Ammon's horn (tissue), 1 donor: ENCODE measurements at places on chromosomes 12 and 14.

- no peak for DNase-seq
Observed at GRCh38 chr12:53483225-53483978, 15.9 kb downstream of the MAP3K12 start.

GRCh38 chr12:62130402-62130801 is 129.8 kb upstream of the USP15 start:
- no peak for DNase-seq

GRCh38 chr14:25055992-25056687 is 6.2 kb upstream of the STXBP6 start:
- DNase-seq: no peak

DNA sequence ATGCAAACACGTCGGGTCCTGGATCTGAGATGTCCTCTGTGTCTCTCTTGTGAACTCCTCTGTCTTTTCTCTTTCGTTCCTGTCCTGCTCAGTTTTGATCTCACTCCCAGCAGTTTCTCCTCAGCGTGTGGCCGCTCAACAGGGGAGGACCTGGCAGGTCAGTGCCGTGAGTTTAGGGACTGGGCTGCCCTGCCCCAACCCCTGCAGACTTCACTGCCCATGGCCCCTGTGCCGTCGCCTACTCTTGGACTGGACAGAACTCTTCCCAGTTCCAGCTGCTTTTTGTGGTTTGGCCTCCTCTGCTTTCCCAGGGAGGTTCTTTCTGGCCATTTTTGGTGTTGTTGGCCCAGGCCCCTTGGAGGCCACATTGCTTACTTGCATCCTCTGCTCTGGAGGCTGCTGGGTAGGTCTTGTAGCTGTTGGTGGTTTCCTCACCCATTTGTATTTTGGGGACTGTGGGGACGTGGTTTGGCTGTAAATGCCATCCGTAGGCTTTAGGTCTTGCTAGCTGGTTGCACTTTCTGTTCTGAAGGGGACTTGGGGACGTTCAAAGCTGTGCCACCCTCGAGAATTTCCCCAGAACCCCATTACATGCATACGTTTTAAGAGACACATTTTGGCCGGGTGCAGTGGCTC is 20.0 kb upstream of the DNAH10 start:
- DNase-seq: no peak

DNA sequence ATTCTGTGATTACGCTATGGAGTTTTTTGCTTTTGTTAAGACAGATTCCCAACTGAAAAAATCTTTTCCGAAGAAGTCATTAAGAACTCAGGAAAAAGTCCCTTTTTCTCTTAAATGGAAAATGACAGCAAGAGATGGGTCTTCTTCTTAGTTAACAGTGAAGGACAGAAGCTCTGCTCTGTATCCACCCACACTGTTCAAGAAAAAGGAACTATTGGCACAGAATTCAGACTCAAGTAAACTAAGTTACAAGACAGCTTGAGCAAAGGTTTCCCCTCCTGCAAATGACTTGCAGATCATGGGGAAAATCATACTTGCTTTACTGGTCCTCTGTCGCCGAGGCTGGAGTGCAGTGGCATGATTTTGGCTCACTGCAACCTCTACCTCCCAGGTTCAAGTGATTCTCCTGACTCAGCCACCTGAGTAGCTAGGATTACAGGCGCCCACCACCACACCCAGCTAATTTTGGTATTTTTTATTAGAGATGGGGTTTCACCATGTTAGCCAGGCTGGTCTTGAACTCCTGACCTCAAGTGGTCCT is 137.1 kb upstream of the AEBP2 start:
- no peak for DNase-seq

GRCh38 chr12:56230432-56231183 is 757 bp downstream of the SLC39A5 start:
- DNase-seq: no peak

DNA sequence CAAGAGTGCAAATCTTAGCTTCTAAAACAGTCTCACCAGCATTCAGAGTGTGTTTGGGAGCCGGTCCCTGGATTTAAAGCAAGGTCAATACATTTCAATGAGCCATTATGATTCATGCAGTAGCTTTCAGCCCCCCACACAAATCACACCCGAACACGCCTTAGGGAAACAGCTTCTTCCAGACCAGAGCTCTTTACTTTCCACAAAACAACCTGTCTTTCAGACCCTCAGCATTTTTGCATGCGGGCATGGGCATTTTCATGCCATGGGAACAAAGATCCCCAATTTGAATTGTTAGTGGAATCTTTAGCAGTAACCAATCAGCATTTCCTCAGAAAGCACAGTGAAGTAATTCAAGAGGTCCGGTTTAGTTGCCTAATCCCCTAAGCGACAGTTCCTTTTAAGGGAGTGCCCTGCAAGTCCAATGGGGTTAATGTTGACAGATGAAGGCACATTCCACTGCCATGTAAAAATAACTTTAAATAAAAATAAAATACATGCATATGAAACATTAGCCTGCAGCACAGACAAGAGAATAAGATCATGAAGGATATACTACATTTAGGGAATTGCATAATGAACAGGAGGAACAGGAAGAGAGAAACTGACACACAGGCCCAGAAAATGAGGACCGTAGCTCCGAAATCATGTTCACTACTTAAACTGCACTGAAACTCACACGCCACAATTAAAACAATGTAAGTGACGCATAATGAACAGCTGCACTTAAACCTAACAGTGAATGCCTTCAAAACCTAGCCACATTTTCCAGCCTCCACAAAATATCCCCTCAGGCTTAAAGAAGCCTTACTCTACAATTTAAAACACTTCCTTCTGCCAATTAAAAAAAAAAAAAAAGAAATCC is 4.0 kb downstream of the VPS37B start:
- no peak for DNase-seq

GRCh38 chr14:35404449-35405303 is at the start of gene NFKBIA:
NFKBIA (minus strand) TSS chr14:35404749; CDS start chr14:35404644, 105 bp downstream.
- peak; percentile 93 for DNase-seq

DNA sequence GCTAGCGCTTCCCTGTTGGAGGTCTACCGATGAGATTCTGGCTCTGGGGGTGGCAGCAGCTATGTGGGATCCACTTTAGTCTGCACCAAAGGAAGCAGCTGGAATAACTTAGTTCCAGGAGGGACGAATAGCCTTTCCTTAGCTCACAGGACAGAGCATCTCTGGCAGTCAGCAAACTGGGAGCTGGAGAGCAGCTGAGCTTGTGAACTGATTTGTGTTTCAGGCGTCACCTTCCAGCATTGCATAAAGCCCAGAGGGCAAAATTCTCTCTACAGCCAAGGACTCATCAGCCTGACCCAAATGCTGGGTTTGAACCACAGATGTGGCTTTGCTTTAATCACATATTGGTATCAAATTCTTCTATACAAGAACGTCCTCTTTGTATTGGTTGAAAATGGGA is 81.9 kb upstream of the PELI2 start:
- no peak for DNase-seq

- DNase-seq: no peak
Observed at GRCh38 chr12:19200261-19200660, 70.7 kb downstream of the PLEKHA5 start.

GRCh38 chr12:21221778-21222177 is 90.8 kb downstream of the SLCO1B1 start:
- DNase-seq: no peak

- no peak for DNase-seq
Observed at GRCh38 chr12:49201595-49202295, 12.9 kb upstream of the TUBA1A start.

DNA sequence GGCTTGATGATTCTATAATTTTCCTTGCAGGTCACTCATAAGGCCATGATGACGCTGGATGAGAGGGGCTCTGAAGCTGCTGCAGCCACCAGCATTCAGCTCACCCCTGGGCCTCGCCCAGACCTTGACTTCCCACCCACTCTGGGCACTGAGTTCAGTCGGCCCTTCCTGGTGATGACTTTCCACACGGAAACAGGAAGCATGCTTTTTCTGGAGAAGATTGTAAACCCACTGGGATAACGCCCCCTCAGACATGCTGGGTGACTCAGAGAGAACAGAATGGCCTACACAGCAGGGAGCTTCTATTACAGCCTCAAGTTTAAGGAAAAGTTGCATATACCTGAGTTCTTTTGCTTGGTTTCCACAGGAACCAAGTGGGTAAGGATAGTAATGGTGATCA is 34.3 kb downstream of the SERPINA3 start:
- DNase-seq: peak; percentile 32

DNA sequence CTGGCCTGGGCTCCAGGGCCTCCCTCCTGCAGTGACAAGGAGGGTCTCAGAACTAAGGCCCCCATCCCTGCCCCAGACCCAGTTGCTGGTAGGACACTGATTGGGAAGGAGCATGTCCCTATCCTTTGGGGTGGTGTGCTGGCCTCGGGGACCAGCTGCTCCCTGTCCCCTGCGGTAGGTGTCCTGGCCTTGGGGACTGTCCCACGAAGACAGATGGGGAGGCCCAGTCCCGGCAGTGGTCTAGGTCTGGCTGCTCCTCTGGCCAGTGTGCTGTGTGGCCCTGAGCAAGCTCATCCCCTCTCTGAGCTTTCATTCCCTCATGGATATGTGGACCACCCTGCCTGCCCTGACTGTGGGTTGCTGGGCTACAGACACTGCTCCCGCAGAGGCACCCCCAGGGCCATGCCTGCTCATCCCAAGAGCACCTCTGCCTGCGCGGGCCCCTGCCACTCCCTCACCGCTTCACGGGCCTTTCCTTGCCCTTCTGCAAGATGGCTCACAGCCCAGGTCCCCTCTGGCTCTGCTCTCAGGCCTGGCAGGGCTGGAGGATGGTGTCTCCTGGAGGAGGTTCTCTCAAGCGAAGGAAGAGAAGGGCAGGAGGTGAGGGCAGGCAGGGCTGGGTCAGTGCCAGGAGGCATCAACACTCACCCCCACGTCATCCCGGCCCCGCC is 12.5 kb downstream of the AHNAK2 start:
- DNase-seq: no peak

DNA sequence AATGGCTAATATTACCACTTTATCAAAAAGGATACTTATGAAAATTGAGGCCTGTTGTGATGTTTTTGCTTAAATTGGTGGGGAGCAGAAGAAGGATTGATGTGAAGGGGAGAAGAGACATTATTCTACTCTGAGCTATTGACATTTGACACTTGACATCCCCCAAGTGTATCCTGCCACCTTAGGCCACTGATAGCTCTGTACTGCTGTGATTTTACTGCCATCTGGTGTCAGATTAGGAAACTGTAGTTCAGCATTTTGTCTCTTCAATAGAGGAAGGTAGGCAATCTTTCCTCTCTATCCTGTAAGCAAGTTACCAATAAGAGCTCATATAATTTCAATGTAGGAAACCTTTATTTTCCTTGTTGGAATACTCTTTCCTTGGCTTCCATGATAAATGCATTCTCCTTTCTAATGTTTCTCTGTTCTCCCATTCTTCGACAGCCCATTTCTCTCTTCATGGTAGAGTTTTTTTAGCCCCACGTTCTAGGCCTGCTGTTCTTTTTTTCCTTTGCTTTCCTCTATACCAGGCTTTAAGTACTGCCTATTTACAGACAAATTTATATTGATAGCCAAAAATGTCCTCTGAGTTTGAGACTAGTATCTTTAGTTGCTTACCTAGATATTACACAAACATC is 46.3 kb downstream of the PPHLN1 start:
- peak; percentile 73 for DNase-seq

GRCh38 chr12:20487519-20487918 is 119.2 kb downstream of the PDE3A start:
- no peak for DNase-seq

- no peak for DNase-seq
Observed at GRCh38 chr12:113201187-113202177, 16.0 kb downstream of the RITA1 start.

GRCh38 chr12:52295663-52296062 is 4.3 kb upstream of the KRT81 start:
- no peak for DNase-seq

GRCh38 chr12:21638054-21638891 is 19.4 kb downstream of the LDHB start:
- no peak for DNase-seq

GRCh38 chr12:16323010-16323409 is 24.4 kb upstream of the MGST1 start:
- DNase-seq: no peak

DNA sequence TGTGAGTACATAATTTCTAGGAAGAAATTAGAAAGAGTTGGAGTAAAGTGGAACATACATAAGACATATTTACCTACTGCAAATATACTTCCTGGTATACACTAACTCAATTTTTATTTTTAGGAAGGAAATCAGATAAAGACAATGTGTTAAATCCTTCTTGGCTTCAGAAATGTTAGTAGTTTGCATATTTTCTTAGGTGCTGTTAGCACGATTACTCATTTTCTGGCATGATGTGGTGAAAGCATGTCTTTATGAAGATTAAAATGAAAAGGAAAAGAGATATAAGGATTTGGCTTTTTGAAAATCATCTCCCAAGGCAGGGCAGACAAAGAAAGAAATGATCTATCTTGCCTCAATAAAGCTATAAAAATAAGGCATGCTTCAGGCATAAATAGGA is 287.6 kb upstream of the E2F7 start:
- DNase-seq: no peak

- no peak for DNase-seq
Observed at GRCh38 chr14:72380456-72380855, 448.2 kb downstream of the RGS6 start.
